ENCODE measurements at places on chromosomes 6 and 20.

DNA sequence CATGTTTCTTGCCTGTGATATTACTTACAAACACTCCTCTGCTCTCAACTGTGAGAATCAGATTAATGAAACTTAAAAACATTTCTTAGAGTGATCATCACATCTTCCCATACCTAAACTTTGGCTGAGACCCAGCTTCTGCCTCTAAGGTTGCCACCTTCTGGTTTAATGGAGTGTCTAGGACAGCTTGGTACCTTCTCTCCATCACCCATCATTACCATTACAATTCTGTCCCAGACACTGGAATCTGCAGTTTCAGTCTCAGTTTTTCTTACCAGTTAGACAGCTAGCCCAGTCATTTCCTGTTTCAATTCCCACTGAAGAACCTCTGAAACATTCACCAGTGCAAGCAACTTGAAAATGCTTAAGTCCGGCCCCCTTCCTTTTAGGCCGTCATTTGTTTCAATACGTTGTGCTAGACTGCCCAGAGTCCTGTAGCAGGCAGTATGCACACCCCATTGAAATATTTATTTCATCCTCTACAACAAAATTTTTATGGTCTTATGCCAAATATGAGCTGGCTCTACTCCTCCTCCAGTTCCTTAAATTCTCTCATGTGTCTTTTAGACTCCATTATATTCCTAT is 107.0 kb upstream of the FOXO3 start:
- DNase-seq = no peak

- DNase-seq = no peak
Measured at GRCh38 chr6:46032110-46032998, 16.7 kb upstream of the CLIC5 start.

DNA sequence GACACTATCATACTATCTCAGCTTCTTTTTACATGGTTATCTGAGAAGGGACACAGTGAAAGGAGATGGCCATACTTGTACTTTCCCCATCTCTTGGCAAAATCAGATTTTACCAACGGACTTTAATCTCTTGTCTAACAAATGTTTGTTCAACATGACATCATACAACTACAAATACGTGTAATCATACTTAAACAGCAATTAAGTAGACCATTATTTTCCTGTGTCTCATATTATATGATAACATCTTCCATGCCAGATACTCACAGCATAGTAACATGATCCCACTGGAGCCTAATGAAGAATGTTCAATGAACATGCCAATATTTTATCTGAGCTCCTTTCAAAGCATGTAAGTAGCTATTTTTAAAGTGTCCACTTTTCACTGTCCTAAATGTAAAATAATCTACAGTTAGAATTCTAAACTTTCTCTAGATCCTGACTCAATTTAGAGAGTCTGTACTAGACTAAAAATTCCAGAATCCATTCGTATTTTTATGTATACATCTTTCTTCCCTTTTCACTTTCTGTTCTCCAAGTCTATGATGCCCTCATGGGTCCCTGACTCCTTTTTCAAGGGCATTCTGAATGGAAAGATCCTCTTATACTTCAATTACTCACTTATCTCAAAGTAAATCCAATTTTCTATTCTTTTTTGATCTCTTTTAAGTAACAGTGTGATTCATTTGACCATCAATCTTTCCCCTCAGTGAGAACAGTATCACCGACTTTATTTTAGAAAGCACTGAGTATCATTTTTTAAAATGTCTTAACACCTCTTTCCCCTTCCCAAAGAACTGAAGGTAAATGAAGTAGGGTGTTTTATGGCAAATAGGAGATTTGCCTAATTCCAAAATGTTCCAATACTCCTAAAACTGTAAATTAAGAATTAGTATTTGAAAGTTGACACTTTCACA is 133.5 kb downstream of the CDK19 start:
- no peak for DNase-seq

- DNase-seq = no peak
Measured at GRCh38 chr20:20366551-20366875, 1.4 kb upstream of the INSM1 start.

GRCh38 chr6:141808662-141809061 is 324.1 kb upstream of the GJE1 start:
- DNase-seq = no peak

- no peak for DNase-seq
Measured at GRCh38 chr6:127858727-127859391, 42.0 kb downstream of the THEMIS start.

DNA sequence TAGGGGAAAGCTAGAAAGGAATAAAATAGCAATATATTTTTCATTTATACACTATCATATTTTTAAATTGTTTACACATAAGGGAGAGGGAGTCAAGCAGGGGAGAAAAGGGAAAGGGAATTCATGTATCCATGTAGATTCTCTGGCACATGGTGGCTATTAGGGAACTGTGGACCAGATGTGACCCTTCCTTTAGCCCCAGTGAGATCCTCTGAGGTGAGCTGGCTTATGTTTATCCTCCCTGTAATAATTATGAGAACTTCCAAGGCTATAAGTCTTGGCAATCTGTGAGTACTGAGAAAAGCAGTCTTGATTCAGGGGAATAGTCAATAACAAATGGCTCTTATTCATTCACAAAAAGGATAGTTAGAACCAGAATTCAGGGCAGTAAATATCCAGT is 42.6 kb downstream of the TSBP1 start:
- DNase-seq = no peak

DNA sequence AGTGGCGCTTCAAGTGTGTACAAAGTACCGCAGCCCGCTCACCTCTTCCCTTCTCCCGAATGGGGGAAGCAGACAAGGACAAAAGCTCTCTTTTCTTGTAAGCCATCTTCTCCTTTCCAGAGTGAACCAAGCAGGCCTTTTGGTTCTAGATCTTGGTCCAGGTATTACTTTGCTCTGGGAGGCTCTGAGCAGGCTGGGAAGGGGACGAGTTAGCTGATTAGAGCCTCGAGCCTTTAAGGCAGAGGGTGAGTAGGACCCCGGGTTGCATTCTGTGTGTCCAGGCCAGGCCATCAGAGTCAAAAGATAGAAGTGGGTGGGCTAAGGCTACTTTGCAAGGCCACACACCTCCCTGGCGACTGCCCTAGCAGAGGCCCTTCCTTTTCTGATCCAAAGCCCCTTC is 57.6 kb downstream of the GTF2H5 start:
- no peak for DNase-seq

DNA sequence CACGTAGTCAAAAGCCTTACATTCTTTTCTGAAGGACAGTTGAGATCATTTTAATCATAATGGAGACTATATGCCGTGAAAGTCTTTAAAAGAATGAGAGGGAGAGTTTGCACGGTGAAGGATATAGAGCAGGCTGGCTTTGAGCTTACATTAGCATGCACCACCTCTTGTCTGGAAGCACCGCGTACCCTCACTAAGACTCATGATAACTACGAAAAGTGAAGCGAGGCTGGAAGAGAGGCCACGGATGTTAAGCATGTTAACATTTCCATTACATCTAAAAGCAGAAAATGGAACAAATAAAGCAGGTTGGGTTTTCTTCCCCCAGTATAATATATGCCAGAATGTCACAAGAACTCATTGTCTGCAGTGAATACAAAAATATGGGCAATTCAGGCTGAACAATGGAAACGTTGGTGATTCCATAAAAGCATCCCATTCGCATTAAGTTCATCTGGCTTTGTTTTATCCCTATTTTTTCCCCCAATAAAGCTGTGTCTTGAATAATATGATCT is 40.6 kb upstream of the NKX2-2 start:
- DNase-seq = no peak

GRCh38 chr20:43941476-43942200 is 27.0 kb downstream of the TOX2 start:
- DNase-seq = no peak

DNA sequence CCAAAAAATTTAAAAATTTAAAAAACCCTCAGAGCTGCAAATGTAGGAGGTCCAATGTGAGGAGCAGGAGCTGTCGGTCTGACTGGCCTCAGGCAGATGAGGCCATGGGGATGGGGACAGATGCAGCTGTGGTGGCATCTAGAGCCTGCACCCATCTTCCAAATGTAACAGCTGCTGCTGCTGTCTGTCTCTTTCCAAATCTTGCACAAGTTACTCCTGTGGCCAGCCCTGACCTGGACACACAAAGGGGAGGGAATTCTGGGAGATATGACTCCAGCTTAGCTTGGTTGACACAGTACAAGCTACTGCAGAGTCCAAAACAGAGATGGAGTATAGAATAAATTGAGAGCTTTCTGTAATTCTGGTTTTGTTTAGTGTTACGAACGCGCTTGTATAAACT is 115.2 kb downstream of the PRND start:
- no peak for DNase-seq

DNA sequence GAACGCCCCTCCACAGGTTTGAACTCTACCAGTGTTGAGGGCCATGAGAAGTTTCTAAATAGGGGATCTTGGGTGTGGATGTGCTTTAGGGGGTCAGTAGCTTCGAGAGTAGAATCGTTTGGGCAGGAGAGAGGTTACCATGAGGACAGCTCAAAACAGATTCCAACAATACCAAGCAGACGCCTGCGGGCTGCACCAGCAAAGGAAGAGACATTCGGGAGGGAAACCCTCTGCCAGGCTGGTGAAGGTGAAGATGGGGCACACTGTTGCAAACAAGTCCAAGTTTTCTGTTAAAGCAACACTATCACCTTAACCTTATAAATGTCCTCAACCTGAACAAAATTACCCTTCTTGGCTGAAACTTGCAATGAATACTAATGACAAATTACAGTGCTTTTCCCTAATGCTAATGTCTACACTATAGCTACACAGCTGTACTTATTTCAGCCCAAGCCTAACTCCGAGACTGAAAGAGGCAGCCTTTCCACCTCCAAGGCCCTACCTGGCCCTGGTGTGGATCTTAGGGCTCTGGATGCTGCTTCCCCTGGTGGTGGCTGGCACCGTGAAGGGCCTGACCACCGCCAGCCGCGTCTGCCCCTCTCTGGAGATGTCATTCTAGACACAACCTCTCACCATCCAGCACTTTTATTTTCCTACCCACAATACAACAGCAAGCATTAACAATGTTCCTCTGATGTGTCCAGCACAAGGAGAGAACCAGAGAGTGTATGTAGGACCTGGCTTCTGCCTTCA is 80.1 kb downstream of the DLL1 start:
- no peak for DNase-seq

DNA sequence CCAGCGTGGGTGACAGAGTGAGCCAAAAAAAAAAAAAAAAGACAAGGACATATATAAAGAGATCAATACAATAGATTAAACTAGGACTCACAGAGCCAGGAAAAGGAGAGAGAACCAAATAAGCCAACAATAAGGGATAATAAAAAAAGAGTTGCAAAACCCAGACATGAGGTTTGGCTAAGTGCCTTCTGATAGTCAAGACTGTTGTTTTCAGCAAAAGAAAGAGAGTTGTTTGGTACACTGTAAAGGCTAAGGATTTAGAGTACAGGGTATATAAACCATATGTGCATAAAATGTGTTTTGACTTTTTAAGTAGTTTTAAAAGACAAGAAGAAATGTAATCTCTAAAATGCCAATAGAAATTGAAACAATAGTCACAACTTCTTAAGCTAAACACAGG is 42.8 kb downstream of the RPF2 start:
- no peak for DNase-seq

DNA sequence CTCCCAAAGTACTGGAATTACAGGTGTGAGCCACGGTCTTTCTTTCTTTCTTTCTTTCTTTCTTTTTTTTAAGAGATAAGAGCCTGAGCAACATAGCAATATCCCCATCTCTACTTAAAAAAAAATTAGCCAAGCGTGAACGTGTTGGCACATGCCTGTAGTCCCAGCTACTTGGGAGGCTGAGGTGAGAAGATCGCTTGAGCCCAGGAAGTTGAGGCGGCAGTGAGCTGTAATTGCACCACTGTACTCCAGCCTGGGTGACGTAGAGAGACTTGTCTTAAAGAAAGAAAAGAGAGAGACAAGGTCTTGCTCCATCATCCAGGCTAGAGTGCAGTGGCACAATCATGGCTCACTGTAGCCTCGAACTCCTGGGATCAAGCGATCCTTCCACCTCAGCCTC is 162.0 kb upstream of the MLN start:
- DNase-seq = no peak

DNA sequence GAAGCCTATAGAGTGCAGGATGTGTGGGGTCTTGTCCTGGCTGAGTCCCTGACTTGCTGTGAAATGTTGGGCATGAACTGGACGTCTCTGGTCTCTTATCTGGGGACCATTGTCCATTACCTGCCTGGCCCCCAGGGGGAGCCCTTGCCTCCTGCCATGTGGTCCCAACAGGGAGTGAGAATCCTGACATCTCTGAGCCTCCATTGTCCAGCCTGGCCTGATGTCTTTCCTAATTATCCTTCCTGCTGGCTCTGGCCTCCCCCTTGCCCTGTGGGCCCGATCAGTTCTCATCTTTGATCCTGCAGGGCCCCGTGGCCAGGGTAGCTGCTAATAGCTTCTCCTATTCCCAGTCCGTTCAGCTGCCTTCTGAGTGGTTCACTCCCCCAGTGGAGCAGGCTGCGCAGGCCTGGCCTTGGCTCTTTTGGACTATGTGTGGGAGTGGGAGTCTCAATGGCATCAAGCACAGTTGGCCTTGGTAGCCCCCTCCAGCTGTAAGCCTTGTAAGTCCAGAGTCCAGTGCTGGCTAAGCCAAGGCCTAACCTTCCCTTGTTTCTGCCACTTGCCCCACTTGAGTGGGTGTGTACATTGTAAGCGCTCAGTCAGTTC is 77.9 kb upstream of the RALY start:
- DNase-seq = peak; percentile 22

DNA sequence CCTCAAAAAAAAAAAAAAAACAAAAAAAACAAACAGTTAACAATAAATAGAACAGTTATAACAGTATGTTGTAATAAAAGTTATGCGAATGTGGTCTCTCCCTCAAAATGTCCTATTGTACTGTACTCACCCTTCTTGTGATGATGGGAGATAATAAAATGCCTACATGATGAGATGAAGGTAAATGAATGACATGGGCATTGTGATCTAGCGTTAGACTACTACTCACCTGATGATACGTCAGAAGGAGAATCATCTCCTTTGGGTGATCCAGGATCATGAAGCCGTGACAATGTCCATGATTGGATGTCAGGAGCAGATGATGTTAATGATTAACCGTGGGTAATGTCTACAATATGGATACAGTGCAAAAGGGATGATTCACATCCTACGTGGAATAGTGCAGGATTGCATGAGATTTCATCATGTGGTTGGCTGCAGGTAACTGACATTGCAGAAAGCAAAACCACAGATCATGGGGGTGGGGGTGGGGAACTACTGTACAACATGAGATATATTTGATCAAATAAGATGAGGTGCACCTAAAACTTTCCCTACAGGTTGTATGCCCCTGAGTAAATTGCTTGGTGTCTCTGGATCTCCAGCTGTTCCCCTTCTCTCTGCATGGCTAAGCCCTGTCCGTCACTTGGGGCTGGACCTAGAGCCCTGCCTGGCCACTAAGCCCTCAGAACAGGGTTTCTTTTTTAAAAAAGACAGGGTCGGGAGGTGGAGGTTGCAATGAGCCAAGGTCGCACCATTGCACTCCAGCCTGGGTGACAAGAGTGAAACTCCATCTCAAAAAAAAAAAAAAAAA is 6.2 kb upstream of the RBCK1 start:
- DNase-seq = no peak

DNA sequence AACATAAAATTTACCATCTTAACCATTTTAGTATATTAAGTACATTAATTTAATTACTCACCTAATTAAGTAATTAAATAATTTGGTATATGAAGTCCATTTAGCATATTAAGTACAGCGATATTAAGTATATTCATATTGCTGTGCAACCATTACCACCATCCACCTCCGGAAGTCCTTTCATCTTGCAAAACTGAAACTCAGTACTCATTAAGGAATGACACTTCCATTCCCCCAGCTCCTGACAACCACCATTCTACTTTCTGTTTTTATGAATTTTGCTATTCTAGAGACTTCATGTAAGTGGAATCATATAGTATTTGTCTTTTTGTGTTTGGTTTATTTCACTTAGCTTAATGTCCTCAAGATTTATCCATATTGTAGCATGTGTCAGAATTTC is 61.1 kb upstream of the GTSF1L start:
- no peak for DNase-seq

All from stimulated activated CD8-positive, alpha-beta memory T cell treated with anti-CD3 and anti-CD28 coated beads, Interleukin-7, amount 100 ng/mL, for 48 hours (primary cell).